ENCODE measurements at places on chromosomes 1 and 21.
A peak's percentile ranks its signal among the peaks of the same experiment; 100 is the strongest.

- peak; percentile 65 for DNase-seq
Measured at GRCh38 chr21:15631342-15631741, 98.4 kb upstream of the USP25 start.

DNA sequence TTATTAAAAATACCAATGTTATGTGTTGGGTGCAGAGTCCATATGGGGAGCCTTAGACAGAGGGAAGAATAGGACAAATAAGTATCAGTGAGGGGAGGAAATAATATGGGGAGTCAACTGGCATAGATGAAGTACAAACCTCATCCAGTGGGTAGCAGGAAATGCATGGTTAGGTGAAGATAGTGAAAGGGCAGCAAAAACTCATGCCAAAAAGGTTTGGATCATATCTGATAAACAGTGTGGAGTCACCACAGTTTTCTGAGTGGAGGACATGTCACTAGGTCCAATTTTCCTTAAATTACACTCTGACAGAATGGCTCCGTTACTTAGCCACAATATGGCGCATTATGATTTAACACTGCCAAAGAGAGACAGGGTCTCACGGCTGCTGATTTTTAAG lies 10.3 kb downstream of the DUSP23 start:
- no peak for DNase-seq

DNA sequence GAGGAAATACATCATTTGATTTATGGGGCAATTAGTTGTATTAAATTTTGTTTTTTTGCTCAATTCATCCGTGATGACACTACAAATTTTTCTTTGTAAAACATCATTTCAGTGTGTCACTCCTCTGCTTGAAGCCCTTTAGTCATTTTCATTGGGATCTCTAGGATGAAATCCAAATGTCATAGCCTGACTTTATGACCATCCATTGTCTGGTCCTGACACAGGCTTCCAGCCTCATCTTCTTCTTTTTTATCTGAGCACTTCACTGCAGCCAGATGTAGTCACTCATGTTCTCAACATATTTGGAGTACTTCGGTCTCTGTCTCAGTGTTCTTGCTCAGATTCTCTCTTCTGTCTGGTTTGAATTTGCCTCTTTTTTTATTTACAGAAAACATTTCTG lies 173.1 kb downstream of the HMCN1 start:
- no peak for DNase-seq

- peak; percentile 76 for DNase-seq
Measured at GRCh38 chr1:9442278-9442846, 96.9 kb upstream of the SLC25A33 start.

GRCh38 chr1:91870322-91870721 lies 15.6 kb downstream of the TGFBR3 start:
- DNase-seq: no peak

DNA sequence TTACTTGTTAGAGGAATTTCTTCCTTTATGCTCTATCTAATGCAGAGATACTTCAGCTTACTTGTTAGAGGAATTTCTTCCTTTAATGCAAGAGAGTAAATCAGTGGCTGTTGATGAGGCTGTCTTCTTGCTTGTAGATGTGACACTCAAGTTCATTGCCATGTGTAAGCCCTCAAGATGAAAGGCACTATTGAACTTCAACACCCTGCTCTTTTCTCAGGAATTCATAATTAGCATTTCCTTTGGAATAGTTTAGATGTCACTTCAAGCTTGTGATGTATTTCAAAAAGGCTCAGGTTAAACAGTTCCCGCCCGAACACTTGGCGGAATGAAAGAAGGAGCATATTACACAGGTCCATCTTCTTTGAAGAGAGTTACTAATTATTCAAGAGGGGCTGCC lies 251.9 kb downstream of the RGS7 start:
- DNase-seq: no peak

DNA sequence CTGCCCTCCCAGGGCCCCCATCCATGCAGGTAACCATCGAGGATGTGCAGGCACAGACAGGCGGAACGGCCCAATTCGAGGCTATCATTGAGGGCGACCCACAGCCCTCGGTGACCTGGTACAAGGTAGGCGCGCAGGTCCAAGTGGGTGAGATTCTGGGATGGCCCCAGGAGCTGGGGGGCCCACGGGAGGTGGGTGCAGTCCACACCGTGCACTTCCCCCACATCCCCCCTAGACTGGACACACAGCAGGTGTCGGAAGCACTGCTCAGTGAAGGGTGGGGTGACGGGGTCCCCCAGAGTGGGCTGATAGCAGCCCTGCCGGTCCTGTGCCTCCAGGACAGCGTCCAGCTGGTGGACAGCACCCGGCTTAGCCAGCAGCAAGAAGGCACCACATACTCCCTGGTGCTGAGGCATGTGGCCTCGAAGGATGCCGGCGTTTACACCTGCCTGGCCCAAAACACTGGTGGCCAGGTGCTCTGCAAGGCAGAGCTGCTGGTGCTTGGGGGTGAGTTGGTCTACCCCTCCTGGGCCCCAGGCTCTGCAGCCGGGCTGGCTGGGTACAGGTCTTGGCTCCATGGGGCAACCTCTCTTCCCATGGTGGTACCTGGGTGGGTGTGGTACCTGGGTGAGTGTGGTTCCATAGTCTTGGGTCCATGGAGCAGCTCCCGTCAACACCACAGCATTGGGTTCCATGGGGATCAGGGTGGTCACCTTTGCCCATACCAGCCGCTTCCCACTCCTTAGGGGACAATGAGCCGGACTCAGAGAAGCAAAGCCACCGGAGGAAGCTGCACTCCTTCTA lies 40.4 kb downstream of the TRIM11 start:
- DNase-seq: no peak

GRCh38 chr21:23968722-23969647 lies 1638.3 kb downstream of the MRPL39 start:
- DNase-seq: no peak

DNA sequence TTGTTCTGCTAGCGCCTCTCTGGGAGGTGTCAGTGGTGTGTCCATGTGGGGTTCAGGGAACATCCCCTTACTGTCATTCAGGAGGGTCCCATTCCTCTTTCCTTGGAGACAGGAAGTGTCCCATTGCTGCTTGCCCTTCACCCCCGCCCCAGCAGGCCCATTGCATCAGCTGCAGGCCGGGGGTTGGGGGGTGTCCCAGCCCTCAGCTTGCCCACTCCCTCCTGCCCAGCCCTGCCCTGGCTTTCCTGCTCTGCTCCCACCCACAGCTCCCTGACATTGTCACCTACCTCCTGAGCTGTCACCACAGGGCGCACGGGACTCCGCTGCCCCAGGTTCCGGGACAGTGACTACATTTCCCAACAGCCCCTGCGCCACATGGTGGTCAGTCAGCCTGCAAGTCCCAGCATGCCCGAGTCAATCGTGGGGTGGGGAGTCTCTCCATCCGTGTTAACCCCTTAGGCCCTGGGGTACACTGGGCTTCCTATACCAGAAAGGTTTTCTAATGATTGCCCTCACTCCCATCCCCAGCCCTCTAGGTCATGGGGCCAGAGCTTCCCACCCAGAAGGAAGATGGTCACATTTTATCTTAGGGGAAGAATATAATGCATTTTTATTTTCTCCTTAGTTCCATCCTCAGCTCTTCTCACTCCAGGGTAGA lies at the start of gene INPP5B:
TSS of gene INPP5B (minus strand) at position 351 of the 658 bp plus-strand sequence. CDS start 745 bp downstream, outside the sequence.
- peak; percentile 77 for DNase-seq

Data from astrocyte (in vitro differentiated cells and primary cell).